Stimulated activated CD8-positive, alpha-beta memory T cell treated with anti-CD3 and anti-CD28 coated beads, Interleukin-4, amount 100 ng/mL, for 1 hour (primary cell): ENCODE measurements at places on chromosomes 1 and 21.

DNA sequence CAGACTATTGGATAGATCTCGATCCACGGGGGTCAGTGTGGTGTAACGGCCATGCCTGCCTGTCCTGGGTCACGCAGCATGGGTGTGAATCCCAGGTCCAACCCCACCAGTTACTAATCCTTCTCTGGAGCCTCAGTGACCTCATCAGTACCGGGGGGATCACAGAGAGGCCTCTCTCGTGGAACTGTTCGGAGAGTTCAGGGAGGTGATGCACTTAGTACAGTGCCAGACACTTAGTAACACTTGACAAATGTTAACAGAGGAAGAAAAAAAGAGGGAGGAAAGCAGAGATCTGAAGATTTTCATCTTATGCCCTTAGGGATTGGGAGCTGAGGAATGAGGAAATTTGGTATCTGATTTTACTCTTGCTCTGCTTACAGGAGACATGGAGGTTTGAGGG is 2.9 kb downstream of the ABCA4 start:
- DNase-seq = no peak

DNA sequence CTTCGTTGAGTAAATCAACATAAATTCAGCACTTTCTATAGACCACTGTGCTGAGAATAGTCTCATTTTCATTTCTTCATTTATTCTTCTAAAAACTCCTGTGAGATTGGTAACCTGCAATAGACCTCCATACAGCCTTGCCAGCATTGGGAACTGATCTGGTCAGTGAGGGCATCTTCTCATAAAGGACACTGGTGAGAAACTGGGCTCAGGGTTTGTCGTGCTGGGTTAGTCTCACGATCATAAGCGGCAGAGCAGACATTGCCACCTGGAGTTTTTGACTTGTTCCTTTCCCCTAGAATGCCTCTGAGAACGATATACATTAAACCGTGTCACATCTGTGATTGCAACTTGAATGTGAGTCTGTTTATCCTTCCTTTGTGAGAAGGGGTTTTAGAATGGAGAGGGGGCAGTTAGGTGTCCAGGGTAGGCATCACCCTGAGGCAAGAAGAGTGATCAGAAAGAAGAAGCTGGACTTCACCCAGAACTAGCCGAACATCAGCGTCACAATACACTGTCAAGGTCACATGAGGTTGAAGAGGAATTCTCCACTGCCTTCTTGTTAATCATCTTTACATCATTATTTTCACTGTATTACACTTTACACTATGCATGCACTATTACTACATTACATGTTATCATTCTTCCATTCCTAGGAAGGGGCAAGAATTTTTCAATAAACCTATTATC is 1.4 kb upstream of the TTLL7 start:
- DNase-seq = no peak

GRCh38 chr1:158005224-158005623 is 11.8 kb downstream of the KIRREL1 start:
- DNase-seq = no peak

DNA sequence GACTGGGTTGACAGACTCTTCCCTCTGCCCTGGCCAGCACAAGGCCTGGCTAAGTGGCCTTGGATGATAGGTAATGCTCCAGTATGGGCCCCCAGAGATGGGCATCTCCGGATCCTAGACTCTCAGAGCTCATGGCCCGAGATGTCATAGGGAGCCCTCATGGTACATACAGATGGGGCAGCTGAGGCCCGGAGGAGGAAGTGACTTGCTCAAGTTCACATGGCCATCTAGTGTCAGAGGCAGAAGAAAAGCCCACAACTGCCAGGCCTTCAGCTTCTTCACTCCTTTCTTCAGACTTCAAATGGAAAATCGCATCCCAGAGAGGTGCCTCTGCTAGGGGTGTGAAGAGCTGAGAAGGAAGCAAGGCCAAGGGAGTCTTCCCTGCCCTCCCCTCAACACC is 46.8 kb upstream of the SYNC start:
- DNase-seq = no peak

GRCh38 chr1:226110249-226111097 is 48.0 kb downstream of the H3-3A start:
- peak; percentile 41 for DNase-seq

DNA sequence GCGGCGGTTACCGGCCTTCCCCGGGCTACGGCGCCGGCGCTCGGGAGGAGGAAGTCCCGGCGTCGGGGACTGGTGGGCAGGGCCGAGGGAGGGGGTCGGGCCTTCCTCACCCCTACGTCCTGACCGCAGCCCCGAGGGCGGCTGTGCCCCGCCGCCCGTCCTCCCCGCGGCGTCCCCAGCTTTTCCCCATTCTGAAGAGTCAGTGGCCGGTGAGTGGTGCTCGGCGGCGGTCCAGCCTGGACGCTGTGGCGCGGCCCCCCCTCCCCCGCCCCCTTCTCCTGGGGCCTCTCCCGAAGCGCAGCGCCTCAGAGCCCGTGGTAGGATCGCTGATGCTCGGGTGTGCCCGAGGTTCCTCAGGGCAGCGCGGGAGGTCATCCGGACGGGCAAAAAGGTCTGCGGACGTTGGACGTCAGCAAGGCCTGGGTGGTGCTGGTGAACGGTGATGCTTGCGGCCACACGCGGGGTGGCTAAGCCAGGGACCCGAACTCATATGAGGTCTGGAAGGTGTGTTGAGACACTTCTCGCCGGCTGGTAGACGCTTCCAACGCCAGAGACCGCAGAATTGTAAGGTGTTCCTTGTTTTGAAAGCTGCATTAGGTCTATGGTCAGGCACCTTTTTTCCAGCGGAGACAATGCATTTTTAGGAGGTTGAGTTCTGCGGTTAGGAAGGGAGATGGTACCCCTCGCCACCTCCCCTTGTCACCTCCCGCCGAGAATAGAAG is 725 bp downstream of the SLC25A33 start:
- DNase-seq = peak; percentile 17

DNA sequence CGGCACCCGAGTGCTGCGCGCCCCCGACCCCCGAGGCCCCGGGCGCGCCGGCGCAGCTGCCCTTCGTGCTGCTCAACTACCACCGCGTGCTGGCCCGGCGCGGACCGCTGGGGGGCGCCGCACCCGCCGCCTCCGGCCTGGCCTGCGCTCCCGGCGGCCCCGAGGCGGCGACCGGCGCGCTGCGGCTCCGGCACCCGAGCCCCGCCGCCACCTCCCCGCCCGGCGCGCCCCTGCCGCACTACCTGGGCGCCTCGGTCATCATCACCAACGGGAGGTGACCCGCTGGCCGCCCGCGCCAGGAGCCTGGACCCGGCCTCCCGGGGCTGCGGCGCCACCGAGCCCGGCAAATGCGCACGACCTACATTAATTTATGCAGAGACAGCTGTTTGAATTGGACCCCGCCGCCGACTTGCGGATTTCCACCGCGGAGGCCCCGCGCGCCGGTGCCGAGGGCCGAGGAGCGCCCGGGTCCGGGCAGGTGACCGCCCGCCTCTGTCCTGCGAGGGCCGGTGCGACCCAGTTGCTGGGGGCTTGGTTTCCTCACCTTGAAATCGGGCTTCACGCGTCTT is 49.0 kb downstream of the SIM2 start:
- DNase-seq = no peak

GRCh38 chr1:99766378-99766800 is at the start of gene FRRS1:
TSS of gene FRRS1 (minus strand) at chr1:99766635. CDS start at chr1:99748768, 17,867 bp downstream.
- DNase-seq = peak; percentile 2

GRCh38 chr1:38027201-38028104 is 14.9 kb downstream of the UTP11 start:
- DNase-seq = no peak

DNA sequence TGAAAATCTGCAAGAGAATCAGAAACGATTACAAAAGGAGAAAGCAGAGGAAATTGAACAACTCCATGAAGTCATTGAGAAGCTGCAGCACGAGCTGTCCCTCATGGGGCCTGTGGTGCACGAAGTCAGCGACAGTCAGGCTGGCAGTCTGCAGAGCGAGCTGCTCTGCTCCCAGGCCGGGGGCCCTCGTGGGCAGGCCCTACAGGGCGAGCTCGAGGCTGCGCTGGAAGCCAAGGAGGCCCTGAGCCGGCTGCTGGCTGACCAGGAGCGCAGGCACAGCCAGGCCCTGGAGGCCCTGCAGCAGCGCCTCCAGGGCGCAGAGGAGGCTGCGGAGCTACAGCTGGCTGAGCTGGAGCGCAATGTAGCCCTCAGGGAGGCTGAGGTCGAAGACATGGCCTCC is 47.5 kb upstream of the DIP2A start:
- DNase-seq = no peak

DNA sequence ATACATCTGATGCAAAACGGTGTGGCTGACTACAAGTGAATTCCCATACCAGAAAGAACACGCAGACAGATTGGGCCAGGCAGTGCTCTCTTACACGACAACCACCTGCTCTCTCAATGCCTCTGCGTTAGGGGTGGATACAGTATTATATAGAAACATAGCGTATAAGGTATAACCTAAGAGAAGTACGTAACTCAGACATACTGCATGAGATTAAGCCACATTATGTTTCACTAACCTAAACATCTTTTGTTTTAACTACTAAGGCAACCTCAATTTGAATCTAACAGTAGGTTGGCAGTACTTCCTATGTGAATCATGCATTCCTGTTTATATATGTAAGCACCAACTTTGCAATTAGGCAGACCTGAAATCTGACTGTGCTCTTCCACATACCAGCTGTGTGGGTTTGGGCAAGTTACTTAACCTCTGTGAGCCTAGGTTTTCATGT is 58.1 kb upstream of the COA6 start:
- DNase-seq = no peak

DNA sequence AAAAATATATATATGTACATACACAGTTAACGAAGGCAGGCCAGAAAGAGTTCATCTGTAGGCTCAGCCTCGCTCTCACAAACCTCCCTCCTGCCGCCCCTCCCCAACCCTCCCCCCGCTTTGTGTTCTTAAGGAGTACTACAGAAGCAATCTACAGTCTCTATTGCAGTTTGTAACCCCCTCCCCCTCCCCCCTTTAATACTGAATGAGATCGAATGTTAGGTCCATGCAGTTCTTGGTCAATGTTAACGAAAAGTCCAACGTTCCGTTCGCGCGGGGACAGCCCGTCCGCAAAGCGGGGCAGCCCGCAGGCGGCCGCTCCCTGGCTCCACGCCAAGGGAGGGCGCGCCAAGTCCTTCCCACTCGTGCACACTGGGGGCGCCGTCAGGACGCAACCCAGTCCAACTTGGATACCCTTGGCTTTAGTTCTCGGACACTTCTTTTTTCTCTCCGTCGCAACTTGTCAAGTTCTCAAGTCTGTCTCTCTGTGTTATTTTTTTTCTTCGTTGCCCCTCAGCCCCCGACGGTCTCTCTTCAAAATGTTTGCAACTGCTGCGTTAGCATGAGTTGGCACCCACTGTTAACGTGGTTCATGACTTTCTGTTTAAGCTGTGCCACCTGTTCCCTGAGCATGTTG is 2.2 kb downstream of the JUN start:
- DNase-seq = no peak

GRCh38 chr1:175131095-175131494 is 61.5 kb downstream of the KIAA0040 start:
- DNase-seq = no peak

- no peak for DNase-seq
These were observed 78.7 kb downstream of the NTMT2 start for GRCh38 chr1:170224469-170224868.

- DNase-seq = no peak
These were observed 37.0 kb downstream of the RERE start for GRCh38 chr1:8780405-8780804.

- DNase-seq = no peak
These were observed 77.4 kb downstream of the RUNX1 start for GRCh38 chr21:34971656-34972055.

DNA sequence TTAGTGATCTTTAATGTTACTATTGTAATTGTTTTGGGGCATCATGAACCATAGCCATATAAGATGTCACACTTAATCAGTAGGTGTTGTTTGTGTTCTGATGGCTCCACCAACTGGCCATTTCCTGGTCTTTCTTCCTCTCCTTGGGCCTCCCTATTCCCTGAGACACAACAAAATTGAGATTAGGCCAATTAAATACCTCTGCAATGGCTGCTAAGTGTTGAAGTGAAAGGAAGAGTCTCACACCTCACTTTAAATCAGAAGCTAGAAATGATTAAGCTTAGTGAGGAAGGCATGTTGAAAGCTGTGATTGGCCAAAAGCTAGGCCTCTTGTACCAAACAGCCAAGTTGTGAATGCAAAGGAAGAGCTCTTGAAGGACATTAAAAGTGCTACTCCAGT is 30.7 kb downstream of the PPP2R5A start:
- DNase-seq = no peak

DNA sequence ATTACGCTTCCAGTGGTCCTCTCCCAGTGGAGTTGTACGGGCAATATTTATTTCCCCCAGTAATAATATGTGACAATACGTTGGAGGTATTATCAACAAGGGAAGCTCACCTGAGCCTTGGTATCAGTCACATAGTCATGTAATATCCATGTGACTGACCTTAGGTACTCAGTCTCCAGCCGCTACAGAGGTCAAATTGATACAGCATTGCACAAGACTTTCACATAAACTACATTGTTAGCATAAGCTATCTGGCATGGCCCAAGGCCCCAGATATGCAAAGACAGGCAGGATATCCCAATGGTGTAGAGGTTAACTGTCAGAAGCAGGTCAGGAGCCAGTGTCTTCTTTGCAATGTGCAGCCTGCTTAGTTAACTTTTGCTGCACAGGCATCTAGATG is 15.3 kb upstream of the CHIT1 start:
- DNase-seq = no peak

DNA sequence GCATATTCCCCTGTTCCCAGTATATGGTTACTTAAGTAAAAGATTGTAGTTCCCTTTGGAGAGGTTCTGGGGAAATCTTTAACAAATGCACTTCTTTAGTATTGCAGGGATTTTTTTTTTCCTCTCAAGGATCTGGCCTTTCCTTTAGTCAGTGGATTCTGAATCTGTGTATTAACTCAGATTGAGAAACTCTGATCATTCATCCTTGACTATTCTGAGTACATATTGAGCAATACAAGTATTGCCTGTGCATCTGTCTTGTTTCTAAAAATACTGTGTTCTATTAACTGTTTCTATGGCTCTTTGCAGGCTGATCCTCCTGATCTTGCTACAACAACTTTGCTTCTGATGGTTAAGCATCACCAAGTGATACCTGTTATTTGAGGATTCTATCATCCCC is 67.8 kb upstream of the FGGY start:
- no peak for DNase-seq

DNA sequence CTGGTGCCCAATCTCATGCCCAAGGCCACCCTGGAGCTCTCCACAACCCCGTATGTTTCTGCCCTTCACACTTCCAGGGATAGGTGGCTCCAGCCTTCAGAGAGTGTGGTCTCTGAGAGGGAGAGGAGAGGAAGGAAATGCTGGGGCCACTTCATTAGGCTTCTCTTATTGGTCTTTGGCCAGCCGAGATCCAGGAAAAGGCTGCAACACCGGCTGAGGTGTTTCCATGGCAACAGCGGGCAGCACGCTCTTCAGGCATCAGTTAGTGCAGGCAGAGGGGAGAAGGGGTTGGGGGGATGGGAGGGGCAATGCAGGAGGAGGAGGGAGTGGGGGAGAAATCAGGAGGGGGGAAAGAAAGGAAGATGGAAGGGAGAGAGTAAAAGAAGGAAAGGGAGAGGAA is 275.1 kb upstream of the GJB5 start:
- no peak for DNase-seq

GRCh38 chr1:21568809-21569385 is 59.7 kb downstream of the ALPL start:
- no peak for DNase-seq

GRCh38 chr1:155507945-155508344 is 54.7 kb downstream of the ASH1L start:
- no peak for DNase-seq
